Activated naive CD8-positive, alpha-beta T cell treated with anti-CD3 and anti-CD28 coated beads, Interleukin-2, amount 10 ng/mL, durations not matched to agents 7 days and 5 days (primary cell): ENCODE measurements at places on chromosomes 13 and 19. TPM values are rescaled to one million over a fixed set of nuclear protein-coding genes. Genes with fewer than 3 reads are reported as not detected.

DNA sequence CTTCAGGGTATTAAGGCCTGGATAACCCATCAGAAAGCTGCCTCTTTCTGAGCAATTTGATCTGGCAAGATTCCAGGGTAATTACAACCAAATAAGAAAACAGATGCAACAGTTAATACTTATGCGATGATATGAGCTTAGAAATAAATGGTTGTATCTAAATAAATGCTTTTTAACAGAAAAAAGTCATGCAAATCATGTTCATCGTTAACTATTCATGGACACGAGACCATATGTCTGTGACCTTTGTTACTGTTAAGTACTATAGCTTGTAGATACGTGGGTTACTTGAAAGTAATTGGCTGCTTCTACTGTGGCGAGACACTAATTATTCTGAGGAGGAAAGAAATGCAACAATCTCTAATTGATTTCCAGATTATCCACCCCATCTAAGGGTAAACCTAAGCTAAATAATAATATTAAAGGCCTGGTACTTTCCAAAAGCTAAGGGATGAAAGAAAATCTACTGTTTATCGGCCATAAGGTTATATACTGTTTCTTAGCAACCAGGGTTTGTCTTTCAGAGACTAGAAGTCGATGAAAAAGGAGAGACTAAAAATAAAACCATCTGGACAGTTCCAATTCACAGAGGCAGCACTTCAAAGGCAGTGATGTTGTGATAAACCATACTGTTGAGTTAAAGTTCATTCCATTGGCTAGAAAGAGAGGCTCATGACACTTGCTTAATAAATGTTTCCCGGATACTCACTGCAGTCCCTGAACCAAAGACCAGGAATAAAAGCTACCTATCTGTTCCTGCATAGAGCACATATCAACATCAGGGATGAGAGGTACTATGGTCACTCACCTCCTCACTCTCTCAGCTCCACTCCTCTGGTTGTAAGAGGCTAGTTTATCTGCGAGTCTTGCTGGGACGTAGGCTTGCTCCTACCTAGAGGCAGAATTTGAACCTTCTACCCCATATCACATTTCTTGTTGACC lies 1.5 kb downstream of the EPSTI1 start:
- no peak for DNase-seq
- H3K36me3 ChIP-seq, result peaks cover 42% of the 10 kb centered on the region
- H3K4me3 ChIP-seq, result peak overlapping the region; percentile 90
- peak overlapping the region; percentile 99 for H3K27ac ChIP-seq

- peaks cover 3% of the 10 kb centered on the region for H3K27me3 ChIP-seq
- no peak overlapping the region for H3K4me3 ChIP-seq
- peaks cover 1% of the 10 kb centered on the region for H3K36me3 ChIP-seq
- H3K27ac ChIP-seq, result no peak overlapping the region
- DNase-seq, result no peak
- peaks cover 10% of the 10 kb centered on the region for H3K4me1 ChIP-seq
Measured at GRCh38 chr13:94534166-94534565, 54.7 kb upstream of the DCT start.

Gene OCEL1
- total RNA-seq, result 39.0 TPM

DNA sequence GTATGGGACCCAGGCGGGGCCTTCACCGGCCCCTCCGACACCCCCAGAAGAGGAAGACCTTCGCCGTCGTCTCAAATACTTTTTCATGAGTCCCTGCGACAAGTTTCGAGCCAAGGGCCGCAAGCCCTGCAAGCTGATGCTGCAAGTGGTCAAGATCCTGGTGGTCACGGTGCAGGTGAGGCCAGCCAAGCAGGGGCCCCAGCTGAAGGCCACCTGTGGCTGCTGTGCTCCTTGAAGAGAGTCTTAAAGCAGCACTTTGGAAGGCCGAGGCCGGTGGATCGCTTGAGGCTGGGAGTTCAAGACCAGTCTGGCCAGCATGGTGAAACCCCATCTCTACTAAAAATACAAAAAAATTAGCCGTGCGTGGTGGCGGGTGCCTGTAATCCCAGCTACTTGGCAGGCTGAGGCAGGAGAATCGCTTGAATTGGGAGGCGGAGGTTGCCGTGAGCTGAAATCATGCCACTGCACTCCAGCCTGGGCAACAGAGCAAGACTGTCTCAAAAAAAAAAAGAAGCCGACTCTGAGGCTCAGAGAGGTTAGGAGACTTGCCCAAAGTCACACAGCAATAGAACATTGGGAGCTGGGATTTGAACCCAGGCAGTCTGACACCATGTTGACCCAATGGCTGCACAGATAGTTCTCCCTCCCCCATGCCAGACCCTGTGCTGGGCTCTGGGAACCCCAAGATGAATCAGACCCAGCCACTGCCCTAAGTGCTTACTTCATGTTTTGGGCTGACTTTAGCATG lies 2.7 kb downstream of the MCOLN1 start:
- no peaks in the 10 kb centered on the region for H3K27me3 ChIP-seq
- H3K27ac ChIP-seq, result no peak overlapping the region
- H3K4me1 ChIP-seq, result peaks cover 5% of the 10 kb centered on the region

- no peak overlapping the region for H3K27ac ChIP-seq
- DNase-seq, result no peak
- H3K4me3 ChIP-seq, result no peak overlapping the region
- no peaks in the 10 kb centered on the region for H3K36me3 ChIP-seq
- no peaks in the 10 kb centered on the region for H3K4me1 ChIP-seq
Measured at GRCh38 chr13:33079960-33080359, 63.7 kb downstream of the KL start.

DNA sequence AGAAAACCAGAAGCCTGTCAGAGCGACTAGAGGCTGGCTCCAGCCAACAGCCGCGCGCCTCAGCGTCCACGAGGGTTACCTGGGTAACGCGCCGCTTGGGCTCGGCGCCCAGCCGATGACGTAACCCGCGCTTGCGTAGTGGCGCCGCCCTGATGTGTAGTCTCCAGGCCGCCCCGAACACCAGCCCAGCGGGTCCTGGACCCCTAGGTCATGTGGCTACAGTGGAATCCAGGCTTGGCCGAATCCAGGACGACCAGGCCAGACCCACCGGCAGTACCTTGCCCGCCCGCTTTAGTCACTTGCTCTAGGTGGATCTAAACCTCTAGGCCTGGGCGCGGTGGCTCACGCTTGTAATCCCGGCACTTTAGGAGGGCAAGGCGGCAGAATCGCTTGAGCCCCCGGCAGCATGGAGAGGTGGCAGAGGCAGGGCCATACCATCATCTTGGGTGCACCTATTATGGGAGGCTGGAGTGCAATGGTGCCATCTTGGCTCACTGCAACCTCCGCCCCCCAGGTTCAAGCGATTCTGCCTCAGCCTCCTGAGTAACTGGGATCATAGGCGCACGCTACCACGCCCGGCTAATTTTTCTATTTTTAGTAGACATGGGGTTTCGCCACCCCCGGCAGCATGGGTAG lies 7.2 kb upstream of the ZNF606 start:
- peak overlapping the region; percentile 88 for H3K27ac ChIP-seq
- no peaks in the 10 kb centered on the region for H3K27me3 ChIP-seq
- peak overlapping the region; percentile 91 for H3K4me3 ChIP-seq
- peaks cover 9% of the 10 kb centered on the region for H3K4me1 ChIP-seq
- peak; percentile 89 for DNase-seq

DNA sequence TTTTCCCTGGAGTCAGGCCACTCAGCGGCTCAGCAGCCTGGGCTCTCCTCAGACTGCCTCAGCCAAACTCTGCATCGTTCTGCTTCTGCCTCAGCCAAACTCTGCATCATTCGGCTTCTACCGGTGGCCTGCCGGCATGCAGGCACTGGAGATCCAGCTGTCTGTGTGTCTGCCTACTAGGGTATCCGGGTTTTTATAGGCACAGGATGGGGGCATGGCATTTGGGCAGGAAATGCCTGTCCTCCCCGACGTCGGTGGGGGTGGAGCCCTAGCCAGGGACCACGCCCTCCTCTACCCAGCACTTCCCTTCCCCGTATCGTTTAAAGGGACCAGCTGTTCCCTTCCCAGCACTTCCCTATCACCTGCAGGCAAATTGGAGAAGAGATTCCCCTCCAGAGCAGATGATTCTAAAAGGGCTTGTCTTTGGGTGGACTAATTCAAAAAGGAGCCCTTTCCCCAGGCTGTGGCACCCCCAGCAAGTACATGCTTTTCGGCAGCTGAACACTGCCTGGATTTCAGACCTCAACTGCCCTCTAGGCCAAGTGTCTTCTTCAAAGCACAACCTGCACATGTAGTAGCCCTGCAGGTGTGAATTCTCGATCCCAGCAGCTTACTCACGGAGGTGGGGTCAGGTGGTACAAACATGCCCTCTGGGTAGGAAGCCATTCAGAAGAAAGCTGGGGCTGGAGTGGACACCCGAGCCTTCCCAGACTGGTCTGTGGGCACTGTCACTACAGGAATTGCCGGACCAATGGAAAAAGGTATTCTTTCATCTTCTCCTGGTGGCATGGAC lies 25.4 kb upstream of the GPR12 start:
- DNase-seq, result peak; percentile 62
- H3K27me3 ChIP-seq, result peaks cover 14% of the 10 kb centered on the region
- H3K27ac ChIP-seq, result peak overlapping the region; percentile 49
- peaks cover 6% of the 10 kb centered on the region for H3K4me1 ChIP-seq
- no peaks in the 10 kb centered on the region for H3K36me3 ChIP-seq

DNA sequence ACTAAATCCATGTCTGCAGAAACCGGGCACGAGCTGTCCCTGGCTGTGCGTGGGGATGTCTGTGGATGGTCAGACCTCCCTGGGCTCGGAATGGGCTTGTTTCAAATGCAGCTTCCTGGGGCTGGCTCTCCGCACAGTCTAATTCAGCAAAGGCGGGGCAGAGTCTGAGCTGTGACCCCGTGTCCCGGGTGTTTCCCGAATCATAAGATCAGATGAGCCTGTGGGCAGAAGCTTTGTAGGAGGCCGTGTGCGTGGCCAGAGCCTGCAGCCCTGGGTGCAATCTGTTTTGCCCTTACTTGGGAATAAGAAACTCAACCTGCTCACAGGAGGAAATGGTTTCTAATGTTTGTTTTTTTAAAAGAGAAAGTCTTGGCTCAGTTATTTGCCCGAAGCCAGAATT lies 13.9 kb upstream of the GNA11 start:
- H3K27ac ChIP-seq, result no peak overlapping the region
- no peak for DNase-seq
- peaks cover 3% of the 10 kb centered on the region for H3K4me1 ChIP-seq
- H3K4me3 ChIP-seq, result no peak overlapping the region

Gene UPK1A
- 1.7 TPM for total RNA-seq

GRCh38 chr19:14127176-14127575 lies 9.2 kb downstream of the ASF1B start:
- DNase-seq, result no peak
- H3K4me3 ChIP-seq, result no peak overlapping the region
- H3K27ac ChIP-seq, result no peak overlapping the region
- H3K27me3 ChIP-seq, result no peaks in the 10 kb centered on the region
- H3K36me3 ChIP-seq, result peaks cover 22% of the 10 kb centered on the region

DNA sequence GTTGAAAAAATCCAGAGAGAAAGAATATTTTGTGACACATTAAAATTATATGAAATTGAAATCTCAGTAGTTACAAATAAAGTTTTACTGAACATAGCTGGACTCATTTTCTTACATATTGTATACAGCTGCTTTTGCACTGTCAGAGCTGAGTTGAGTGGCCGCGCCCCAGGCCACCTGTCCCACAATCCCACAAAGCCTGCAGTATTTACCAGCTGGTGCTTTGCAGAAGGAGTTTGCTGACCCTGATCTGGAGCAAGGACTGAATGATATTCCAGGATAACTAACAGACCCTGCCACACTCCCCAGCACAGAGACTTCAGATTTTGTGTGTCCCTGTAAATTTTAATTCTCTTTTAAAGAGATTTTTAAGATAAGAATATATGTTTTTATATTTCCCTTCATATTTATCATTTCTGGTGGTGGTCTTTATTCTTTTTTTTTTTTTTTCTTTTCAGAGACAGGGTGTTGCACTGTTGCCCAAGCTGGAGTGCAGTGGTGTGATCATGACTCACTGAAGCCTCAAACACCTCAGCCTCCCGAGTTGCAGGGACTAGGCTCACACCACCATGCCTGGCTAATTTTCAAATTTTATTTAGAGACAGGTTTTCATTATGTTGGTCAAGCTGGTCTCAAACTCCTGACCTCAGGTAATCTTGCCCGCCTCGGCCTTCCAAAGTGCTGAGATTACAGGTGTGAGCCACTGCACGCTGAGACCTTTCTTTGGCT lies 48.5 kb downstream of the TDRD12 start:
- no peak overlapping the region for H3K27ac ChIP-seq
- H3K27me3 ChIP-seq, result peaks cover 18% of the 10 kb centered on the region
- no peak overlapping the region for H3K4me3 ChIP-seq
- H3K4me1 ChIP-seq, result no peaks in the 10 kb centered on the region

DNA sequence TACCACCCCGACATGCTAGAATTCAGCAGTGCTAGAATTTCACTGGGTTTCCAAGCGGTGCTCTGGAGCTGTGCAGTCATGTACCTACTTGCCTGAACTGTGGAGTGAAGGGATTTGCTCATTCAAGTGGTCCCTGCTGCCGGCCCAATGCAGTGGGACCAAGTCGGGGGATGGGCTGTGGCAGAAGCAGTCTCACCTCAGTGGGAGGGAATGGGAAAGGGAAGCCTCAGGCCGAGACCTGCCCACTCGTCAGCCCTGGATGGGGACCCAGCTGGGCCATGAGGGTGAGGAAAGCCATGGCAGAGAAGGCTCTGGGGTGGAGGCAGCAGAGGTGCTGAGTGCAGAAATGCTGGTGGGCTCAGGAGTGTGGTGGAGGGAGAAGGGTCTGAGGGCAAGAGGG lies 14.9 kb downstream of the KLHL26 start:
- H3K36me3 ChIP-seq, result peaks cover 3% of the 10 kb centered on the region
- no peak overlapping the region for H3K4me3 ChIP-seq
- no peak for DNase-seq
- H3K27ac ChIP-seq, result no peak overlapping the region
- no peaks in the 10 kb centered on the region for H3K27me3 ChIP-seq

DNA sequence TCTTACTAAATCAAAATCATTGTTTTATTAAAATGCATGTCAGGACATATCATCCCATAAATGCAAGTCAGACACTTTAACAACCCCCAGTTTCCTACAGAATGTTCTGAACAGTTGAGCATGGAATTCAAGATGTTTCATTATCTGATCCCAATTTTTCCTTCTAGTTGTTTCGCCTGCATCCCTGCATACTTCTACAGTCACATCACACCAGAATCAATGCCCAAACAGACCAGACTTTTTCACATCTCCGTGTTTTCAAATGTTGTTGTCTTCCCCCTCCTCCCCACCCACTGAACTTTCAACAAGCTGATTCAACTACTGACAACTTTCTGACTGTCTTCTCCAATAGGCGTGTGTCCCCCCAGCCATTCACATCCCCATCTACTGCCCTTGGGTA lies 48.6 kb downstream of the LHFPL6 start:
- DNase-seq, result no peak
- no peak overlapping the region for H3K27ac ChIP-seq
- H3K4me1 ChIP-seq, result no peaks in the 10 kb centered on the region

- H3K4me3 ChIP-seq, result peak within 1 kb of the TSS; percentile 88
- peaks cover 10% of the 10 kb centered on the region for H3K4me1 ChIP-seq
- H3K27me3 ChIP-seq, result no peaks in the 10 kb centered on the region
Measured at GRCh38 chr19:56671613-56671994, at the start of gene ZNF835. ZNF835 (minus strand) TSS chr19:56671757; CDS start chr19:56665198, 6,559 bp downstream.

- no peak overlapping the region for H3K27ac ChIP-seq
- no peaks in the 10 kb centered on the region for H3K4me1 ChIP-seq
- no peaks in the 10 kb centered on the region for H3K36me3 ChIP-seq
- peaks cover 21% of the 10 kb centered on the region for H3K27me3 ChIP-seq
Measured at GRCh38 chr13:109725297-109725696, 61.1 kb downstream of the IRS2 start.

- peaks cover 4% of the 10 kb centered on the region for H3K36me3 ChIP-seq
- H3K4me1 ChIP-seq, result peaks cover 45% of the 10 kb centered on the region
- peak; percentile 51 for DNase-seq
Measured at GRCh38 chr19:7678971-7679751, 1.5 kb upstream of the TRAPPC5 start.
